Panc1 (cell line): ENCODE measurements at places on chromosomes 11 and 22. TPM values are rescaled to one million over a fixed set of nuclear protein-coding genes. Genes with fewer than 3 reads are reported as not detected.

MYBPC3 gene
- not detected for total RNA-seq

- no peak overlapping the region for H3K27ac ChIP-seq
- DNase-seq = no peak
Measured at GRCh38 chr11:92246630-92247029, 22.0 kb downstream of the FAT3 start.

- H3K4me3 ChIP-seq = no peak overlapping the region
- no peaks in the 10 kb centered on the region for H3K4me1 ChIP-seq
- DNase-seq = no peak
- peaks cover 3% of the 10 kb centered on the region; the same call in 1 of the 2 replicates for H3K27me3 ChIP-seq
- H3K36me3 ChIP-seq = no peaks in the 10 kb centered on the region
Measured at GRCh38 chr11:6196396-6196795, 2.6 kb upstream of the OR52W1 start.

DNA sequence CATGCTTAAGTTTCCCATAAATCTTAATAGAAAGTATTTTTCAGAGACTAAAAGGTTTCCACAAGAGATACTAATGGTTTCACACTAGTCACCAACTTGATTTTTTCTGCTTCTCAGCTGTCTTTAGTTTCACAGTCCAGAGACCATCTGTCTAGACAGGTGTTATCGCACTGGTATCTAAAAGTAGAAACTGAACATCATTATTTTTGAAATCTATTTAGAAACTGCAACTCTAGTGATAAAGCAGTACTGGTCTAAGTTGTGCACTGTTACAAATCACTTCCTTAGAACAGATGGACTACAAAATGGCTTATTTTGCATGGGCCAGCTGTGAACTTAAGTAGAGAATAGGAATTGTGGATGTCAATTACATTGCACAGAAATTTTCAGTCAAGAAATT lies 78.0 kb downstream of the CNTN5 start:
- H3K36me3 ChIP-seq = no peaks in the 10 kb centered on the region
- DNase-seq = no peak
- H3K4me3 ChIP-seq = no peak overlapping the region

ANKRD13D gene
- 76.5 TPM for total RNA-seq

- H3K4me1 ChIP-seq = peaks cover 30% of the 10 kb centered on the region
- no peaks in the 10 kb centered on the region for H3K36me3 ChIP-seq
- DNase-seq = no peak
- H3K27ac ChIP-seq = no peak overlapping the region
Measured at GRCh38 chr22:46780453-46780852, 18.0 kb downstream of the TBC1D22A start.

DNA sequence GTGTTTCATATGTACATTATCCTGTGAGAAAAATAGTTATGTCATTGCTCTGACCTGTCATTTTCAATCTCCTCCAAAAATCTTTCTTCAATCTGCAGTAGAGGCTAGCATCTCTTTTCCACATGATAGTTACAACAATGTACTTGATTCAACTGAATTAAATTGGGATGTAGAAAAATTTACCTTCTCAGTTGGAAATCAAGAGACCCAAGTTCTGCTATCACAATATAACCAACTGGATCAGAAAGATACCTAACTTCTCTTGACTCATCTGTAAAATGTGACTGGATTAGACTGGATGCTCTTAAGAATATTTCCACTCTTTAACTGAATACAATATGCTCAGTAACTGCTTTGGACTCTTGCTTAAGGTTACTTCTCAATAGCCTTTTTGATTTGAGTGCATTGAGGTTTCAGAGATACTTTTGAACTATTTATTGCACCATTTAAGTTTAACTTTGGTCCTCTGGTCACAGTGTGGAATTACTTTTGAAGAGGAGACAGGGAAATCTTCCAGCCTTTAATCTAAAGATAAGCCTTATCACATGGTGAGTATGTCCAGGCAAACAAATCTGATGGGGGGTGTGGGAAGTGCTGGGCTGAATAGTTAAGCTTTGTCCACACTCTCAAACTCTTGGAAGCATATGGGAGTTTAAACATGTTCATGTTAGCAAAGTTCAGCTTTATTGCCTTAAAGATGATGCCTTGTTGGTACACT lies 82.3 kb downstream of the YAP1 start:
- no peaks in the 10 kb centered on the region for H3K36me3 ChIP-seq
- H3K4me1 ChIP-seq = peaks cover 13% of the 10 kb centered on the region

OR52I1 gene
- total RNA-seq = not detected

DNA sequence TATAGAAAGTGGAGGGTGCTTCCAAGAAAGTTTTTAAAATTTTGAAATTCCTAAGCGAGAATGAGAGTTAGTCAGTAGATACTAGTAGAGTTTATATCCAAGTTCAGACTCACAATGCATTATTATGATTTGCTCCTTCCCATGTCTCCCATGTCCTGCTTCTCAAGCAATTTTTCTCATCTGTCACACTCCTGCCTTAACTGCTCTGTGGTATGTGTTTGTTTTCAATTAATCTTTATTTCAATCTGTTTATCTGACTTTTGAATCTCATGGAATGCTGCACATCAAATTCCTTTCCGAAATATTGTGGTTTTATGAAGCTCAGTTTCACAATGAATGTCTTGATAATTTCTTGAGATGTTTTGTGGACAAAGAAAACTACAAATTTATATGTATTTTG lies 18.1 kb downstream of the THY1 start:
- H3K4me3 ChIP-seq = no peak overlapping the region
- no peaks in the 10 kb centered on the region; the same call in 1 of the 2 replicates for H3K4me1 ChIP-seq
- no peak overlapping the region for H3K27ac ChIP-seq

GRCh38 chr22:35852076-35852475 lies 134.4 kb downstream of the APOL5 start:
- H3K36me3 ChIP-seq = no peaks in the 10 kb centered on the region
- no peaks in the 10 kb centered on the region for H3K27me3 ChIP-seq
- no peak for DNase-seq
- H3K4me3 ChIP-seq = no peak overlapping the region

RPS25 gene
- total RNA-seq = 1,083 TPM

RAB38 gene
- total RNA-seq = 0.15 TPM

GRK3 gene
- total RNA-seq = 12.0 TPM

GRCh38 chr11:69700278-69701140 lies 3.3 kb downstream of the FGF19 start:
- DNase-seq = no peak
- H3K36me3 ChIP-seq = no peaks in the 10 kb centered on the region
- no peak overlapping the region for H3K27ac ChIP-seq

CABP7 gene
- 2.1 TPM for total RNA-seq
